ENCODE measurements at places on chromosomes 5 and 9. TPM values are rescaled to one million over a fixed set of nuclear protein-coding genes. Genes with fewer than 3 reads are reported as not detected.

Gene TTF1
- 7.6 TPM for total RNA-seq

DNA sequence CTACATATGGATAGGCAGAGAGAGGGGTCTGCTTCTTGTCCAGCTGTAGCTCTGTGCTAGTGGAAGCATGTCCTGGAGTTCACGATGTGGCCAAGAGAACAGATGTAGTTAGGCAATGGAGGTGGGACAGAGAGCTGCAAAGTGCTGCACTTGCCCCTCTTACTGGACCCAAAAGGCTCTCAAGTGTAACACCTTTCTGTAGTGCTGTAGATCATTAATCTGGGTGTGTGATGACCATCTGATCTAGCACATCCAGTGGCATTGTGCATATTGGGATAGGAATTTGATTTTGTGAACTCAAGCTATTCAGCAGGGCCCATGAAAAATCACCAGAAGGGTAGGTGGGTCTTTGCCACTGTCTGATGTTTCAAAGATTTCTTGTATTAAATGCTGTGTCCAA lies 151.4 kb downstream of the KDM4C start:
- DNase-seq: no peak
- no peak overlapping the region for H3K4me3 ChIP-seq

DNA sequence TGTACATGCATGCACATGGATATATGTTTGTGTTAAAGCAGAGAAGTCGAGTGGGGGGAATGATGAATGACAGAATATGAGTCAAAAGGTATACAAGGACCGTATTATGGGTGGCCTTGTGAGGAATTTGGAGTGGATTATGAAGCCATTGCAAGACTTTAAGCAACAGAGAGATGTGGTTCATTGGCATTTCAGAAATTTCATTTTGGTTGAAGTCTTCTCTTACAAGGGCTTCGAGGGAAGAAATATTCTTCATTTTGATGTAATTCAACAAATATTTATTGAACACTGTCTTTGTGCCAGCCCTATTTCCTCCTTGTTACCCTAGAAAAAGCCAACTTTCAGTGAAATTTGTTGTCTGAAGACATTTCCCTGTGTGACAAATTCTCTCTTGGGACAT lies 83.9 kb upstream of the SLCO6A1 start:
- no peaks in the 10 kb centered on the region for H3K4me1 ChIP-seq
- no peak overlapping the region for H3K4me3 ChIP-seq

DNA sequence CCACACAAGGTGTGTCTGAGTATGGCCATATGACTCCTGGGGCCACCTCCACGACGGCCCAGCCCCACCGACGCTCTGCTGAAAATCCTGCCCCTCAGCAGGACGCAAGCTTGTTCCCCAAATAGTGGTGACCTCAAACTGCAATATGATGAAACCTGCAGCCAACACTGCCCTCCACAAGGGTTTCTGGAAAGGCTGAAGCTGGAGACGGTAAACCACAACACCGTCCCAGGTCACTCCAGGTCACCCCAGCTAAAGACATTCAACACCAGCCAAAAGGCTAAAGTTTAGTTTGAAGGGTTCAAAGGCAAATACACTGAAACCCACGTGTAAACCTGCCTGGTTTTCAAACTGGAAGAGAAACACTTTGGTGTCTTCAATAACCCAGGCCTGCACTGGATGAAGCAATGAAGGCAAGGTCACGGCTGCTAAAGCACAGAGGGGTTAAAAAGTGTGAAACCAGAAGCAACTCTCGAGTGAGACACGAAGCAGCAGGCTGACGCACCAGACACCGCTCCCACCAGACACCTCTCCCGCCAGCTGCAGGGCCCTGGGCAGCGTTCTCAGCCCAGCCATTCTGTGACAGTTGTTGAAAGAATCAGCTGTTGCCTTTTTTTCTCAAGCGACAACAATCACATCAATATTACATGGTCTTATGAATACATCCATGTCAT lies 1.8 kb upstream of the LHX3 start:
- no peaks in the 10 kb centered on the region for H3K36me3 ChIP-seq
- no peak for DNase-seq
- H3K27ac ChIP-seq: no peak overlapping the region
- H3K4me3 ChIP-seq: no peak overlapping the region

Gene BTNL3
- not detected for total RNA-seq

DNA sequence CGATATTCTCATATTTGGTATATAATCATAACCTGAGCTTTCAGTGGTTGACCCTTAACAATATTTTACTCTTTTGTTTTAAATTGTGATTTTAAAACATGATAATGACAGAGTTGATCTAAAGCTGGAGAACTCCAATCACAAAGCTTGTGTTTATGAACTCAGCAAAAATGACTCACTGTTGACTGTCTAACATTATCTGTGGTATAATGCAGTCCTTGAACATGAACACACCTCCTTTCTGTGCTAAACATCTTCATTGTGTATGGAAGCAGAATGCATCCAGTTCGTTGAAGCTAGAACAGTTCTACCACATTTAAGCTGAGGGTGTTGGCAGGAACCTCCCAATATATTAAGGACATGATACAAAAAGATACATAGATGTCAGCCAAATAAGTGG lies 1030.2 kb upstream of the SEMA6A start:
- no peaks in the 10 kb centered on the region for H3K27me3 ChIP-seq
- H3K4me1 ChIP-seq: no peaks in the 10 kb centered on the region

- no peak overlapping the region for H3K4me3 ChIP-seq
- DNase-seq: no peak
- peaks cover 11% of the 10 kb centered on the region for H3K4me1 ChIP-seq
- H3K27ac ChIP-seq: no peak overlapping the region
- H3K36me3 ChIP-seq: no peaks in the 10 kb centered on the region
- H3K27me3 ChIP-seq: no peaks in the 10 kb centered on the region
Observed at GRCh38 chr5:126438267-126438666, 15.1 kb downstream of the GRAMD2B start.

GRCh38 chr9:124238546-124239140 lies 19.1 kb upstream of the NEK6 start:
- no peak for DNase-seq
- H3K36me3 ChIP-seq: no peaks in the 10 kb centered on the region
- H3K27me3 ChIP-seq: no peaks in the 10 kb centered on the region
- no peak overlapping the region for H3K4me3 ChIP-seq

DNA sequence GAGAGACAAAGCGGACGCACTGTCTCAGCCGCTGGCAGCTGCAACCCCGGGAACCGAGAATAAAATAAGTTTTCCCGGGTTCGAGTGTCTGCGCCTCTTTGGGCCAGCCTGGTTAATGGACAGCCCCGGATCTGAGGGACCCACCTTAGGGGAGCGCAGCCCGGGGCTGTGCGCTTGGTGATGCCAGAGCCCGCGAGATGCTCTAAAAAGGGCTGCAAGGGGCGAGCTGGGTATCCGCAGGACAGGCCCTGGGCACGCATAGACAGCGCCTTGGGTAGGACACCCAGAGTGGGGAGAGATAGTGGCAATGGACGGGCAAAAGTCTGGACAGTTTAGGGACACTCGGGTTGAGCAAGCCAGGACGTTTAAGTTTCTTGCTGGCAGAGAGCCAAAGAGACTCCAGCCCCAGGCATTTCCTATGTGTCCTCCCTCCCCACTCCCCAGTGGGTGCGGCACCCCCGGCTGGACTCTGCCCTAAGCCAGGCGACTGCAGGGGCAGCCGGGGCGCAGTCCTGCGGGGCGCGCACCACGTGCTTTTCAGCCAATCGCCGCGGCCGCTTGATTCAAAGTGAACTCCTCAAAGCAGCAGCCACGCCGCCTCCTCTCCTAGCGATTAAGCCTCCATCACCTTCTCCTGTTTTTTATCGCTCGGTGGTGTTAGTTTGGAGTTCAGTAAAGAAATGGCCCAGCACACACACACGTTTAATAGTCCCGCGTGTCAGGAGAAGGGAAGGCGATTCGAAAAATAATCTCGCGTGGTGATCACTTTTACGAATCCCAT lies 616 bp upstream of the ENC1 start:
- DNase-seq: peak; percentile 13
- H3K27me3 ChIP-seq: no peaks in the 10 kb centered on the region
- no peaks in the 10 kb centered on the region for H3K36me3 ChIP-seq
- peaks cover 69% of the 10 kb centered on the region for H3K4me1 ChIP-seq
